ENCODE measurements at places on chromosomes 4 and X. TPM values are rescaled to one million over a fixed set of nuclear protein-coding genes. Genes with fewer than 3 reads are reported as not detected.

The KIAA1210 gene
- not detected for total RNA-seq

The FRMD7 gene
- total RNA-seq, result 0.14 TPM

The AVPR2 gene
- total RNA-seq, result 3.1 TPM

The PITX2 gene
- total RNA-seq, result not detected

The TMSB15C gene
- total RNA-seq, result 0.27 TPM

The RS1 gene
- total RNA-seq, result not detected

The PLP1 gene
- total RNA-seq, result 7.0 TPM

The SPOCK3 gene
- 0.22 TPM for total RNA-seq

The CT55 gene
- not detected for total RNA-seq

The FAM47A gene
- not detected for total RNA-seq
